ENCODE measurements at places on chromosomes 1 and 21. TPM values are rescaled to one million over a fixed set of nuclear protein-coding genes. Genes with fewer than 3 reads are reported as not detected.

DNA sequence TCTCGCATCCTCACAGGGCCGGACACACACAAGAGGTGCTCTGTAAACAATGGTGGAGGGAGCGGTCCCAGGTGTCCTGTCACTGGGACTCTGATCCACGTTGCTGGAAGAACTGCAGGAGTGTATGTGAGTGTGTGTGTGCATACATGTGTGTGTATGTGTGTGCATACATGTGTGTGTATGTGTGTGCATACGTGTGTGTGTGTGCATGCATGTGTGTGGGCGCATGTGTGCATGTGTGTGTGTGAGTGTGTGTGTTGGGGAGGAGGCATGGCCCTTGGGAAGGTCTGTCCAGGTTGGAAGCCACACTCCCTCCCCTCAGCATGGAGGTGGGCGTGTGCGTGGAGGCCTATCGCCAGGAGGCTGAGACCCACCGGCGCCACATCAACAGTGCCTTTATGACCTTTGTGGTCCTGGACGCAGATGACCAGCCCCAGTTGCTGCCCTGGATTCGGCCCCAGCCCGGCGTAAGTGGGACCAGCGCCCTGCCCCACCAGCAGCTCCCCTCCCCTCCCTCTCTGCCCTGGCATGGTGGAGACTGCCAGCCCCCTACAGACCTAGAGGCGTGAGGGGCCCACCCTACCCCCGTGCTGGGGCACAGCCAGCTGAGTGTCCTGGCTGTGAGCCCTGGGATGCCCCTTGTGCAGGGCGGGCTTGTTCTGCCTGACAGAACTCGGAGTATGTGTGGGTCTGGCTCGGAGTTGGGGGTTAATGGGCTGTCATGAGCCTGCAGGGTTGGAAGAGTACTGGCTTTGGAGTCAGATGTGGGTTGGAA lies 22.2 kb downstream of the FAM151A start:
- no peak for DNase-seq

DNA sequence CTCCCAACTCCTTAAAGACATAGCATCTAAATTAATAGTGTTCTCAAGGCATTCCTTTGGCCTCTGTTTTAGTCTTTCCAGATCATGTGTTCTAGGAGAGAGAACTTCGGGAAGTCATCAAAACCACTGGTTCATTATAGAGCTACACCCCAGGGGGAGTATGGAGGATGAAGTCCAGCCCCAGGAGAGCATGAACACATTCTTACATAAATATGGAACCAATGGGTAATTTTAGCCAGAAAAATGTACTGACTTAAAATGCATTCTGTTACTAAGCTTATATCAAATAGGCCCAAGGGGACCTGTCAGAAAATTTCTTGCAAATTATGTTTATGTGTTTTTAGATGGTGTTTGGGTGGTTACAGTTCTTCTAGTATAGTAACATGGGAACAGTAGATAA lies 165.2 kb downstream of the NTMT2 start:
- no peak for DNase-seq

DNA sequence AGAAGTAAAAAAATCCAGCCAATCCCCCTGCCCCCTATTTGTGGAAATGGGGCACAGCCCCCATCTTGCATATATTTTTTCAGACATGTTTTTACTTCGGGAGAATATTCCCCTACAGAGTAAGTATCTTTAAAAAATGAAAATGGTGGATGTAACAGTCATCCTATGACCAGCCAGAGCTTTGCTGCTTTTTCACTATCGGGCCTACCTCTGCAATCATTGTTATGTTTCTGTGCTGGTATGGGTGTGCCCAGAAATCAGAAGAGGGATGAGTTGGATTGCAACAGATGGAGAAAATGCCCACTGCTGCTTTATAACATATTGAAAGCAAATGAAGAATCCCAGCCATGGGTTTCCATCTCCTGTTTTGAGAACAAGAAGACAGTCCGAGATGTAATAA lies 2.9 kb downstream of the CD247 start:
- DNase-seq = no peak

DNA sequence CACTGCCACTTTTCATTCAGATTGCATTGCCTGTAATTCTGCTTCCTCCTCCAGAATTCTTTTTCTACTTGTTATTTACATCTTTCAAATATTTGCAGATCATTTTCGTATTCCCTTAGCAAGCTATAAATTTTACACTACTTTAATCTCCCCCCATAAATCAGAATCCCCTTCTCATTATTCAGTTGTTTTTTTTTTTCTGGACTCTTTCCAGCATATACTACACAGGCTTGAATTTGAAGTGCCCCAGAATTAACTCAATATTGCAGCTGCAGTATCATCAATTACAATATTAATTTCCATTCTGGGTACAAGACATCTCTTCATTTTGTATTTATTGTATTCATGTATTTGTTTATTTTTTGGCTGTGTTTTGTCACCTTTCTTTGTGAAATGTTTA lies 1494.3 kb downstream of the AMY1C start:
- no peak for DNase-seq

GRCh38 chr1:32275424-32275823 lies 16.5 kb upstream of the HDAC1 start:
- no peak for DNase-seq

DNA sequence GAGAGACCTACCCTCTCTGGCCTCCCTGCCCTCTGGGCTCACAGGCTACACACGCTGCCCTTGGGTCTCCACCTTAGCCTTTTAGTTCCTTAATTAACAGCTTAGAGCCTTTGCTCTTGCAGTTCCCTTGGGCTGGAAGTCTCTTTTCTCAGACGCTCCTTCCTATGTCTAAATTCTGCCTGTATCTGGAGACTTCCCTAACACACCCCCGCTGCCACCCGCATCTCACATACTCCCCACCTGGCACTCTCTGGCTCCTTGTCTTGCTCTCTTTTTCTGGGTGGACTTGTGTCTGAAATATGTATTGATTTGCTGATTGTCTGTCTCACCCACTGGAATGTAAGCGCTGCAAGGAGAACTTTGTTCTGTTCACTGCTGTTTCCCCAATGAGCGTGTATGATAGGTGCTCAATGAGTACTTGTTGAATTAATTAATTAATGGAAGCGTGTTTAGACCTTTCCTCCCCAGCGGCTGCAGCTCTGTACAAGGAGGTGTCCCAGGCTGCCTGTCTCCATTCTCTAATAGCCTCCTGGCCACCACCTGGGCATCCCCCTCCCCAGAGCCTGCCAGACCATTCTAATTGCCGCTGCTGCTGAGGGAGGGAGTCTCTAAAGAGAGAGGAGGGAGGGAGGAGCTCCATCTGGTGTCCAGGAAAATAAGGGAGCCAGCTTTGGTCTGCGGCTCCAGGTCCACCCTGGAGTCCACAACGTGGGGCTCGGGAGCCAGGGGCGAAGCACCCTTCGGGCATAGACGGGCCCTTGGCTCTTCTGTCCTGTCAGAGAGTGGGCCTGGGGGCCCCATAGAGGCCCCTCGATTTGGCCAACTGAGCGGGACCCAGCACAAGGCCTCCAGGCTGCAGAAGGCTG lies 95.4 kb downstream of the RNF220 start:
- DNase-seq = no peak

- no peak for DNase-seq
Observed at GRCh38 chr1:53722025-53722424, 16.9 kb downstream of the GLIS1 start.

DNA sequence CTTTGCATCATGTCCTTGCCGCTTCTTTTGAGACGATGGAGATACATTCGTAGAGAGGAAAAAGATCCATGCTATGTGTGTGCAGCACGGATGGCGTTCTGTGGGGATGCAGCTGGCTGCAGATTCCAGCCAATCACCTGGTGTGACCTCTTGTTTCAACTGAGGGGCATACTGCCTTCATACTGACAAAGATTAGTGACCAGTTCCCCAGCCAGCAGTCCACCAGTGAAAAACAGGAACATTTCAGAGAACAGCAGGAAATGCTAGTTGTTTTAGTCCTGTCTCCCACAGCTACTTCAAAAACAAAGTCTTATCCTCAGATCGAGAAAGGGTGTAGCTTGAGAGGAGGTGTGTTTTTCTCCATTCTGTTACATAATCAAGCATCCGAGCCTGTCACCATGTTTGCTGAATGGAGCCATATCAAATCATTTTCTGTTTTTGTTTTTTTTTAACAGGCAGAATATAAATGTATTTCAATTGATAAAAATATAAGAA lies 255.7 kb upstream of the FMN2 start:
- DNase-seq = no peak

DNA sequence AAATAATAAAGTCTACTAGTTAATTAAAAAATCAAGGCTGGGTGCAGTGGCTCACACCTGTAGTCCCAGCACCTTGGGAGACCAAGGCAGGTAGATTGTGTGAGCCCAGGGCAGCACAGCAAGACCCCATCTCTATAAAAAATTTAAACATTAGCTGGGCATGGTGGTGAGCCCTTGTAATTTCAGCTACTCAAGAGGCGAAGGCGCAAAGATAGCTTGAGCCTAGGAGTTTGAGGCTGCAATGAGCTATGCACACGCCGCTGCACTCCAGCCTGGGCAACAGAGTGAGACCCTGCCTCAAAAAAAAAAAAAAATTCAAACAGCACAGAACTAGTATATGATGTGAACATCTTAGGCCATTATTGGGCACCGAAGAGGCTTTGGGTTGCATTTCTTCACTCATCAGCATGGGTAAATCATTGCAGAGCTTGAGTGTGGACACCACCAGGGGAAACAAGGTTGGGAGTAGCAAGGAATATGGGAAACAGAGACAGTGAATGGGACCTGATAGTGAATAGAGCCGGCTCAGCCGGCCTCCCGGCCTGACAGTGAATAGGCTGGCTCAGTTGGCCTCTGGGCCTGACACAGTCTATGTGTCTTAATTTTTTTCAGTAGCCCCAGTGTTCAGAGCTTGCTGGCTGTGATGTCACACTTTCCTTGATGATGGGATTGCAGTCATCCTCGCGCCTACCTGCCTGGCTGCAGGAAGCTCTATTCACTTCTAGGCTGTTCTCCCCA lies 89.1 kb upstream of the ERRFI1 start:
- no peak for DNase-seq

DNA sequence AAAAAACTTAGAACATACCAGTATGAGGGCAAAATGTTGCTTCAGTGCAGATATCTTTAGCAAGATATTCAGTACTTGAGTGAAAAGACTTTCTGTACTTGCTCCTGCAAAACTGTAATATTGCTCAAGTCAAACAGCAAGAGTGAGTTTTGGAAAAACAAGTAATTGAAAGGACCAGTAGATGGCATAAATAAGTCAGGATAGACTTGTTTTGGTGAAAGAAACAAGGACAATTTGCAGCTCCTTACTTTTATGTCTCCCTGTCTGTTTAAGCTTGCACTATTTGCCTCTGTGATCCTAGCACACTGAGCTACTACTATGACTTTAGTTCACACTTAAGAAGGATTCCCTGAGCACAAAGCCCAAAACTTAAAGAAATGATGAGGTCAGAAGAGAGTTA lies 39.1 kb downstream of the IFI44 start:
- DNase-seq = peak; percentile 27

- DNase-seq = no peak
Observed at GRCh38 chr1:236515443-236515958, 8.3 kb upstream of the LGALS8 start.

GRCh38 chr1:209207126-209207700 lies 376.3 kb upstream of the CAMK1G start:
- no peak for DNase-seq

DNA sequence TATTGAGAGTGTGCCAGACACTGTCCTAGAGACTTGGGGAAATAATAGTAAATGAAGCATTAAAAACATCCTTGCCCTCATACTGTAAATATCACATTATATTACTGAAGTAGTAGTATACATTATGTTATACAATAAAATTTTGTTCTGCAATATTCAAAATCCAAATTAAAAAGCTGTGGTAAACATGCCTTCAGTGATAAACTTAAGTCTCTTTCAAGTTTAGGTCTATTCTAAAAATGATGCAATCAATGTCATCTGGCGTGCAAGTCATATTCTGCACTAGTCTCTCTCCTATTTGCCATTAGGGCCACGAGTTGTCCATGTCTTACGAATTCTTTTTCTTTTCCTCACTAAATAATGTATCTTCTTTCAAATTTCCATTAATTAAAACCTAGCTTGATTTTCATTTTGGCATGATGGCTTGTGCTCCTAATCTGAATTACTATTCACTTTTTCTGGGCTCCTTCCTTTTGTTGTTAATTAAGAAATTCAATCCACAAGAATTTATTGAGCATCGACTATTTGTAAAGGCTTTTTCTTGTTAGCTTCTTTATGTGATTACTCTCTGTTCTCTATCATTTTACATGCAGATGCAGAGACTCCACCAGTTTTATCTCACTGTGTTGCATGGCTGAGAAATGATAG lies 130.7 kb downstream of the COQ8A start:
- no peak for DNase-seq

DNA sequence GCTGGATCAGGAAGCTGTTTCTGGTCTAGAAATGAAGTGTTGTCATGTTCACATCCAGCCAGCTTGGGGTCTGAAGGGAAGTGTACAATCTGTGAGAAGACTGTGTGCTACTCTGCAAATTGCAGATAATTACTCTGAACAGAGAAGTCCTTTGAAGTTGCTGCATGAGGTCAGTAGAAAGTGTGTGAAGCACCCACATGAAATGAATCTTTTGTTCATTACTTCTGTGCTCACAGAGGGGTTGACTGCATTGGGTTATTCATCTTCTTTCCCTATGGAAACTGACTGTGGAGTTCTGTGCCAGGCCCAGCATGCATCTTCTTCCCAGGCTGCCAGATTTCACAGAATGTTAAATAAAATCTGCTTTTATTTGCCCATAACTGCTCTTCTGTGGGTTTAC lies 47.1 kb downstream of the CTH start:
- DNase-seq = no peak

GRCh38 chr1:230031131-230031530 lies 35.9 kb upstream of the GALNT2 start:
- DNase-seq = peak; percentile 43

GRCh38 chr1:96357141-96357765 lies 364.3 kb upstream of the PTBP2 start:
- DNase-seq = no peak

- DNase-seq = no peak
Observed at GRCh38 chr1:210374600-210374953, 45.9 kb downstream of the HHAT start.

- DNase-seq = no peak
Observed at GRCh38 chr1:184482136-184482535, 95.3 kb downstream of the C1orf21 start.

GRCh38 chr1:93111065-93111464 lies 32.0 kb downstream of the MTF2 start:
- DNase-seq = no peak

DNA sequence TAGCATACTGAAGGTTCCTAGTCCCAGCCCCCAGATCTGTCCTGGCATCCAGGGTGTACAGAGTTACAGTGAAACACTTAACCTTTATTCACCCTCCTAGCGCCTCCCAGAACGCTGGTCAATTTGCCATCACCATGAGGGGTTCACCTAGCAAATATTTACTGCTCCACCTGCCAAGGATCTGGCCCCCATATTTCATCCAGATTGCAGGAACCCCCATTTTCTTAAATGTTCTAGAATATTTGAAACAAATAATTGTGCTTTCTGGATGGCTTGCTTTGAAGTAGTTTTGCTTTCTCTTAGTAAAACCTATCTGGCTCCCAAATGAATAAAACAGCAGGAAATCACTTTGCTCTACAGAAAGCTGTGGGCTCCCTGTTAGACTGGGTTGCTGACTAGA lies 37.7 kb downstream of the KCNN3 start:
- no peak for DNase-seq

Gene MR1
- 7.1 TPM for total RNA-seq

Gene PRKAA2
- total RNA-seq = 7.5 TPM

Gene PSRC1
- 129 TPM for total RNA-seq

Gene CLCA4
- total RNA-seq = not detected

Gene TDRD5
- total RNA-seq = 0.03 TPM

Gene SAMD11
- 29.0 TPM for total RNA-seq

Gene THRAP3
- 76.3 TPM for total RNA-seq

Gene DOCK7
- total RNA-seq = 51.0 TPM
